ENCODE measurements at places on chromosomes 7 and 10.

GRCh38 chr10:64682043-64682442 is 1160.8 kb downstream of the REEP3 start:
- DNase-seq = no peak

GRCh38 chr7:18828260-18828993 is 289.0 kb downstream of the TWIST1 start:
- no peak for DNase-seq

DNA sequence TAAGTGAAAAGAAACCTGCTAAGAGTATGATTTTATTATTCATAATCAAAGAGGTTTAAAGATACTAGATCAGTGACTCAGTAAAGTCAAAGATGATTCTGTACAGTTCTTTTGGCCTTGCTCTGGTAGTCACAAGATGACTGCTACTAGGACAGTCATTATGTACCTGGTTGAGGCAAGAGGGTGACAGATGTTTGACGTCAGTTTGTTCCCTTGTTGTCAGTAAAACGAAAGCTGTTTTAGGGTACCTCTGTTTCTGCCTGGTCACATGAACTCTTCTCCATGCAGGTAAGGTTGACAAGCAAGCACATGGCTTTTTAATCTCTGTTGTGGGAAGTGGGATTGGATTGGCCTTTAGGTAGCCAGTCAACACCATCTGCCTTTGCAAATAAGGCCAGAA is 308.0 kb downstream of the EXOC4 start:
- DNase-seq = no peak

DNA sequence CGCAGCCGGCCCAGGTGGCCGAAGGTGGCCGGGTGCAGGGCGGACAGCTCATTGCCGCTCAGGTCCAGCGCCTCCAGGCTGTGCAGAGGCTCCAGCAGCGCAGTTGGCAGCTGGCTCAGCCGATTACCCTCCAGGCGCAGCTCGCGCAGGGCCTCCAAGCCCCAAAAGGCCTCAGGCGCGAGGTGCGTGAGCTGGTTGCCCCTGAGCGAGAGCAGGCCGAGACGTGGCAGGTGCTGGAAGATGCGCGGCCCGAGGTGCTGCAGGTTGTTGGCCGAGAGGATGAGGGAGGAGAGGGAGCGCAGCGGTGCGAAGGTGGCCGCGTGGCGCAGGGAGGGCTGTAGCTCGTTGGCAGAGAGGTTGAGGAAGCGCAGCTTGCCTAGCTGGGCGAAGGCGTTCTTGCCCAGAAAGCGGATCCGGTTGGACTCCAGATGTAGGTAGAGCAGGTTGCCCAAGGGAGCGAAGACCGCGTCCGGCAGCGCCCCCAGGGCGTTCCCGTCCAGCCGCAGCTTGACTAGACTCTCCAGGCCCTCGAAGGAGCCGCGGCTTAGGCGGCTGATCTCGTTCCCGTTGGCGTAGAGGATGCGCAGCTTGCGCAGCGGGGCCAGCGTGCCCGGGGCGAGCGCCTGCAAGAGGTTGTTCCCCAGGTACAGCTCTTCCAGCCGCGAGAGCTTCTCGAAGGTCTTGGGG is 923 bp downstream of the TRIL start:
- DNase-seq = no peak
